ENCODE measurements at places on chromosomes 7 and 10. TPM values are rescaled to one million over a fixed set of nuclear protein-coding genes. Genes with fewer than 3 reads are reported as not detected.

The ZNF853 gene
- 8.2 TPM for total RNA-seq

The SEMA3A gene
- 134 TPM for total RNA-seq

The MYO1G gene
- total RNA-seq: not detected

The LRRD1 gene
- not detected for total RNA-seq

The ANKRD30A gene
- not detected for total RNA-seq

GRCh38 chr10:129339191-129339590, 127.8 kb upstream of the MGMT start:
- peaks cover 1% of the 10 kb centered on the region for H3K4me1 ChIP-seq
- no peaks in the 10 kb centered on the region for H3K27me3 ChIP-seq
- H3K36me3 ChIP-seq: no peaks in the 10 kb centered on the region
- DNase-seq: no peak
- H3K27ac ChIP-seq: no peak overlapping the region

DNA sequence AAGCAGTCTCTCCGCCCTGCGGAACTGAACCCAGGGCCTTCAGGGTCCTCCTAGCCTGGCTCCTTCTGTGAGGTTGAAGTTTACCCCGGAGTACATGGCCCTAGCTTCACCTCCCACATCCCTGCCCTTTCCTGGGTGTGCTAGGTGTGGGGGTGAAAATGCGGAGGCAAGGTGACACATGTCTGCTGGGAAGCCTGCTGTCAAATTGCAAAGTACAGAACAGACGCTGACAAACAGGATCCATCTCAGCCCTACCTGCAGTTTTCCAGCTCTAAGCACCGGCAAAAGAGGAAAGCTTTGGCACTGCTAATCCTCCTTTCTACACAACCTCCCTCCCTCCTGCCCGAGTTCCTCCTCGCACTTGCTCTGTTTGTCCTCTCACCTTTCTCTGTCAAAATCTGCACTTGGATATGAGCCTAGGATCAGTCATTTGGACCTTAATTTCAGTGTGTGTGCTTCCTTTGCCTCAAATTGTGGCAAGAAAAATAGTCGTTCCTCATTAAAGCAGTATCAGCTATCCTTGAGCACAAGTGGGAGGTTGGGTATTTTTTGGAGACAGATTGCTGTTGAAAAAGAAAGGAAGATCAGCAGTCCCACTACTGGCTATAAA, 14.4 kb upstream of the GPR15LG start:
- no peak for DNase-seq
- no peaks in the 10 kb centered on the region for H3K36me3 ChIP-seq
- no peak overlapping the region for H3K4me3 ChIP-seq
- no peak overlapping the region for H3K27ac ChIP-seq

DNA sequence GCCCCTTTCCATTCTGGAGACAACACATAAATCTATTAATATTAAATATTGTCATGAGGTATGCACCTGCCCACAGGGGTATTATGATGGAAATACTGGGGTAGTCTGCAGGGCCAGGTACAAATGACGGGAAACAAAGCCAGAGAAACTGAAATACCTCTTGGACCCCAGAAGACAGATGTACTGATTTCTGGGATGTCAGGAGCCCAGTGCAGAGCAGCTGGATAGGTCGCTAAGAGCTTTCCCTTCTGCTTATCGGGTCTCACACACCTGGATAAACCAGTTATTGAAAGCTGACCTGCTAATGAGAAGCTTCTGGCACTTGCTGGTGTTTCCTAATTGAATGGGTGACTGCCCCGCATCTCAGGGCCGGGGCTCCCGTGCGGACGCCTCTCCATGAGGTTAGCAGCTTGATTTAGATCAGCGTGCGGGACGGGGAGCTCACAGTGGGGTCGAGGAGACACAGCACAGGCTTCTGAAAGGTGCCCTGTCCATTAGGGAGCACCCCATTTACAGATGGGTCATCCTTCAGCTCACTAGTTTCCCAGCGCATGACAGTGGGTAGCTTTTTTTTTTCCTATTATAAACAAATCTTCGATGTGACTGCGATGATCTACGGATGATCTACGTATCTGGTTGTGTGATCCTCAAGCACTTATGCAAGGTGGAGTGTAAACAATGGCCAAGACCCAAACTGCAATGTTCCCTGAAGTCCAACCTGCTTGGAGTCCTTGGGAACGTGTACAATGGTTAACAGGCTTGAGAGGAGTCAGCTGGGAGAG, 1.5 kb upstream of the INSIG1 start:
- H3K27me3 ChIP-seq: no peaks in the 10 kb centered on the region
- peak overlapping the region; percentile 90 for H3K4me3 ChIP-seq
- H3K36me3 ChIP-seq: peaks cover 7% of the 10 kb centered on the region
- no peak for DNase-seq
- H3K27ac ChIP-seq: peak overlapping the region; percentile 91

DNA sequence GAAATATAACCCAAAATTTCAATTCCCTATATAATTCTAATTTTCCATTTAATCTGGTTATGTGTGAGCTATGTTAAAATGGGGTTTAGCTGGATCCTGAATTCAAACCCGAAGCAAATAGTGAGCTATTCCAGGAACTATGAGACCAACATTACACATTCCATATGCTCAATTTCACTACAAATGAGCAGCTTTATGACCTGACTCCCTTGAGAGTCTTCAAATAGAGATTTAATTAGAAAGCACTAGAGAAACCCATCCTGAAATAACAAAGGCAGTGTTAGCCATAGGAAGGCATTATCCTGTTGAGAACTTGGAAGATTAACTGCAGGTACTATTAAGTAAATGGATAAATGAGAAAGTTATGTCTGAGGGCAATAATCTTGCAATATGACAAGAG, 890.0 kb downstream of the GRM8 start:
- no peaks in the 10 kb centered on the region for H3K4me1 ChIP-seq
- no peaks in the 10 kb centered on the region for H3K36me3 ChIP-seq
- no peak for DNase-seq

- DNase-seq: no peak
- H3K27me3 ChIP-seq: no peaks in the 10 kb centered on the region
- no peak overlapping the region for H3K27ac ChIP-seq
- H3K4me3 ChIP-seq: no peak overlapping the region
- peaks cover 5% of the 10 kb centered on the region for H3K4me1 ChIP-seq
Observed at GRCh38 chr7:157431173-157431950, 94.6 kb downstream of the DNAJB6 start.

DNA sequence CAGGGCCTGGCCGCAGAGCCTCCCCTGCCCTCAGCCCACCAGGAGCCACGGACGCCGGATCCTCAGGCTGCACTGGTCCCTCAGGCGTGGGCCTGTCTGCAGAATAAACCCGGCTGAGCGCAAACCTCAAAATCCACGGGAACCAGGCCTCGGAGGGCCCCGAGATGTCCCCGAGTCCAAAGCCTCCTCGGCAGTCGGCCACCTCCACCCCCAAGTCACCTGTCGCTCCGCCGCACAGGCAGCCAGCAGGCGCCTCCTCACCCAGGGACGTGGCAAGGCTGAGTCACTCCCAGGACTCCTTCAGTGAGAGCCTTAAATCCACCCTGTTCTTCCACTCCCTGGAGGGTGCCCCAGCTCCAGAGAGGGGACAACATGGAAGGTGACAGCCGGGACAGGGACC, 33.2 kb downstream of the STK32C start:
- H3K27me3 ChIP-seq: no peaks in the 10 kb centered on the region
- no peaks in the 10 kb centered on the region for H3K4me1 ChIP-seq
- no peak overlapping the region for H3K27ac ChIP-seq
- no peaks in the 10 kb centered on the region for H3K36me3 ChIP-seq
- H3K4me3 ChIP-seq: no peak overlapping the region
- no peak for DNase-seq

GRCh38 chr10:96789571-96790108, 42.5 kb upstream of the LCOR start:
- DNase-seq: no peak
- H3K27ac ChIP-seq: no peak overlapping the region
- no peak overlapping the region for H3K4me3 ChIP-seq
